K562 (cell line): ENCODE measurements at places on chromosomes 13 and 19.

DNA sequence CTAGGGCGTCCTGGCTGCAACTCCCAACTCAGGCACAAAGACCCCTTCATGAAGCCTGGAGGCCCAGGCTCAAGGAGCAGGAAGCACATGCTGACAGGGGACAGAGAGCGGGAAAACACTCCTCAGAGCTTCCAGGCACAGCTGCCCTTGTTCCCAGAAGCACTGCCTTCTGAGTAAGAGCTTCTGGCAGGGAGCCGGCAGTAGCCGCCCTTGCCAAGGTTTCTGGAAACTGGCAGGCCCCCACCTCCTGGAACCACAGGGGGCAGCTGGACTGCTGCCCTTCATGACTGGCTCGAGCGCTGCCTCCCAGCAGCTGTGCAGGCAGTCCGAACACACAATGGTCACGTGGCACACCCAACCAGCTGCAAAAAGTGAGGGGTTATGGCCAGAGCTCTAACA lies 33.6 kb upstream of the EPHX3 start:
- no peak for DNase-seq

- DNase-seq: no peak
Measured at GRCh38 chr13:55214841-55215345, 1925.8 kb upstream of the PRR20A start.

GRCh38 chr19:24048261-24048660 lies 38.7 kb upstream of the ZNF254 start:
- no peak for DNase-seq

- DNase-seq: no peak
Measured at GRCh38 chr13:110015253-110015652, 228.9 kb upstream of the IRS2 start.

- DNase-seq: no peak
Measured at GRCh38 chr19:46731584-46731983, 14.3 kb upstream of the FKRP start.

DNA sequence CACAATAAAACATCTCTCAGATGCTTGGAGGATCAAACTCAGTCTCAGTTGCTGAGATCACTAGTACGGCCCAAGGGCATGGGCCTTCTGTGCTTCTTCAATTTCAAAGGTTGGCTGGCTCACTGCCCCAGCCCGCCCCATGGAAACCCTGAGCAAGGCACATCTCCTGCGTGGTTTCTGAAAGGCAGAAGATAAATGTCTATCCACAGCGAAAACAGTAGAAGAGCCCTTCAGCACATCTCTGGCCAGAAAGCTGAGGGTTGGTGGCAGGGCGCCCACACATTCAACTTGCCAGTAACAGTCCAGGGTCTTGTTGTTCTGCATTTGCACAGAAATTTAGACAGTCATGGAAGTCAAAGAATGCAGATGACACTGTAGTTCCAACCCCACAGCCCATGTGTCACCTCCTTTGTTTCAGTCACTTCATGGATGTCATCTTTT lies 24.0 kb upstream of the KATNAL1 start:
- DNase-seq: no peak

GRCh38 chr13:113245849-113246796 lies 36.7 kb downstream of the CUL4A start:
- DNase-seq: no peak

DNA sequence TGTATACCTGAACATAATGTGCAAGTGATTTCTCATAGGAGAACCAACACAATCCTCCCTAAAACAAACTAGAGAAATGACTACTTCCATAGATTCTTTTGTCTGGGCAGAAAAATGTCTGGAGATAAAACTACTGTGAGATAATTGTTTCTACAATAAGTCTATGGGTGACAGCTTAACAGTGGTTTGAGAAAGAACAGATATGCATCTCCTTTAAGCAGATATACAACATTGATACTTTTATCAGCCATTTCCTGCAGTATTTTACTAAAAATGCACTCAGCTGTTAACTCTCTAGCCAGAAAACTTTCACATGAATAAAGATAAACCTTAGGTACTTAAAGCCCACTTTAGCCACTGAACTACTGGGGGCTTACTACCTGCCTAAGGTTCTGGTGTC lies 1132.4 kb downstream of the EFNB2 start:
- DNase-seq: no peak

GRCh38 chr19:16252459-16253205 lies 54.9 kb downstream of the AP1M1 start:
- no peak for DNase-seq

GRCh38 chr19:49327878-49328544 lies 3.0 kb upstream of the SLC6A16 start:
- DNase-seq: peak; percentile 64
